ENCODE measurements at places on chromosomes 1 and 21.

- DNase-seq, result no peak
Observed at GRCh38 chr1:205636732-205637131, 4.9 kb upstream of the ELK4 start.

DNA sequence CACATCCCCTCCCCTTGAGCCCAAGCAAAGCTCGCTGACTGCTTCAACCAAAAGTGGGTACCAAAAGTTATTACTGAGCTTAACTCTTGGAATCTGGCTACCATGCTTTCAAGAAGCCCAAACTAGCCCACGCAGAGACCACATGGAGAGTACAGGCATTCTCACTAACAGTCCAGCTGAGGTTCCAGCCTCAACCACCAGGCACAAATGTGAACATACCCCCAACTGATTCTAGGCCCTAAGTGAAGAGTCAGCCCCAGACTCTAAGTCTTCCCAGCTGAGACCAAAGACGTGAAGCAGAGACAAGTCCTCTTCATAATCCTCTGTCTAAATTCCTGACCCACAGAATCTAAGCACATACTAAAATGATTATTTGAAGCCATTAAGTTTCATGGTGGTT, 36.8 kb downstream of the EVI5 start:
- DNase-seq, result no peak

DNA sequence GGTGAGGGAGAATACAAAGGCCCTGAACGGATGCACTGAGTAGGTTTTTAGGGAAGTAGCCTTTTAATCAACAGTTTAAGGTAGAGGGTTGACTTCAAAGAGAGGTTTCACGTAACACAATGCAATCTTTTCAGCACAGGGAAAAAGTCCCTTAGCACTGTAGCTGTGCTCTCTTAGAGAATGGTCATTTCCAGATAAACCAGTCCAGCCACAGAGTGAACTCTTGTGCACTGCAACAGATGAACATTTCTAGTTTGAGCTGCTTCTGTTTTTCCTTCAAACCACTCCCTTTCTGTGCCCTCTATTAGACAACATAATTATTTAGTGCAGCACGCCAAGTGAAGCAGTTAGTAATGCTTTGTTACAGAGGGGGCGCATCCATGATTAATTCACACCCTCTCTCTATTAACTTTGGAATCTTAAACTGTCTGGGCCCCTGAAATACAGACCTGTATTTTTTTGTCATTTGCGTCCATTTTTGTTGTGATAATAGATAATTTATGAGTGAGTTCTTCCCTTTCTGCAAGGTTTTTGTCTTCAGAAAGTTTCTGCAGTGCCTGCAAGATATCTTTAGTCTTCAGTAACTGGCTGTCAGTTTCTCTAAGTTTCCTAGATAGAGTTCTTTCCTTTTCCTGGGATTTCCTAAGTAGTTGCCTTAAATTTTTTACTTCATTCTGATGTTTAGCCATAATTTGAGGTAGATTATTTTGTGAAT, 22.9 kb downstream of the LCA5L start:
- no peak for DNase-seq

GRCh38 chr1:182484531-182485257, 34.7 kb downstream of the RGSL1 start:
- no peak for DNase-seq

DNA sequence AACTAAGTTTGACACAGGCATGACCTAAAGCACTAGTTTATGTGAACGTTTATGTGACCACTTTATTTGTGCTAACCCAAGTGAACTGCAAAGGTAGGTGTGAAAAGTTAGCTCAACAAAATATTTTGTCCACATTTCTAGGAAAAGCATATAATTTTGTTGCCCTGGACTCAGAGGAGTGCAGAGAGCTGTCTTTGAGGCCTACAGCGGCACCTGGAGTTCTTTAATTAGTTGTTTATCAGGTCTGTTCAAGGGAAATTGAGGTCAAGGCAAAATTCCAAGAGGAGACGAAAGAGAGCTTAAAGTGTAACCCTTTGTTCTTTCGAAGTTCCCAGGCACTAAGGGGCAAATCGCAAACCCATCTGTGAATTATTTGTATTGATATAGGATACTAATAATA, 1.3 kb downstream of the GIPC2 start:
- no peak for DNase-seq

DNA sequence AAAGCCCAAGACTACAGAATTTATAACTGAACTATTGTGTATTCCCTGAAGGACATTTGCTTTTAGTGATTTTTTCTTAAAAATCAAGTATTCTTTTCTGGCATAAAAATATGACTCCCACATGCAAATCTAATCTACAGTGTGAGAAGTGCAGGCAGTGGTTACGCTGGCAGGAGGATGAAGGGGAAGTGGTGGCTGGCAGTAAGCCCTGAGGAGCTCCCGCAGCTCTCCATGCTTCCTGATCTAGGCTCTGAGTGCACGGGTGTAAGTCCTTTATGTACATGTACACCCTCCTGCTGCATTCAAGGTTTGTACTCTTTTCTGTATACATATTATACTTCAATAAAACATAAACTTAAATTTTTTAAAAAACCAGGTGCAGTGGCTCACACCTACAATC, 67.5 kb upstream of the PRDX6 start:
- no peak for DNase-seq

- DNase-seq, result no peak
Observed at GRCh38 chr1:103250441-103250861, 142.1 kb upstream of the COL11A1 start.

DNA sequence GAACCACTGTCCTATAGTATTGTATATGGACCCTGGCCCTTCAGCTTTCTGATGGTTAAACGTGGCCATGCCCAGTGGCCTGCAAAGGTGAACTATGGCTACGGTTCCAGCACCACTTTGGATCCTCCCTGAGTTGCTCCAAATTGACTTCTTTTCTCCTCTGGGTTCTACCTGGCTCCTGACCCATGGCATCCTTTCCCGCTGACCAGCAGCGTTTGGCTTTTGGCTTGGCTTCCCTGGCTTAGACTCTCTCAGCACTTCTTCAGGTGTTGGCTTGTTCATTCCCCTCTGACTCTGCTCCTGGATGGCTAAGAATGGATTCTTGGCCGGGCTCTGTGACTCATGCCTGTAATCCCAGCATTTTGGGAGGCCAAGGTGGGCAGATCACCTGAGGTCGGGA, 152.9 kb downstream of the CNIH3 start:
- no peak for DNase-seq

- DNase-seq, result peak; percentile 54
Observed at GRCh38 chr1:36156329-36157114, 562 bp downstream of the MAP7D1 start.

DNA sequence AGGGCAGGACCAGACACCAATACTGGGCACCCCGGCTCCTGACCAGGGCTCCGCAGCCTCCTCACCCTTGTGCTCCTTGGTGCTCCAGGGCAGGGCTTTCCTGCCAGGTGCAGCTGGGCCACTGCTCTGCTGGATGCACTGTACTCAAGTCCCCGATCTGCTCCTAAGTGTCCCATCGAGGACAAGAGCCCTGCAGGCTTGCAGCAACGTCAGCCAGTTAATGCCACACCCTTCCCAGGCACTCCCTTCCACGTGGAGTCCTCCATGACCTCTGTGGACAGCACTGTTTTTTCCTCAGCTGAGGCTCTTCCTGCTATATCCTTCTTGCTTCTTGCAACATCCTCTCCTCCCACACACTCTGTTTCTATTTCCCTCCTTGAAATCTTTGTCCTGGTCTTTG, 94.0 kb upstream of the NGF start:
- DNase-seq, result no peak

DNA sequence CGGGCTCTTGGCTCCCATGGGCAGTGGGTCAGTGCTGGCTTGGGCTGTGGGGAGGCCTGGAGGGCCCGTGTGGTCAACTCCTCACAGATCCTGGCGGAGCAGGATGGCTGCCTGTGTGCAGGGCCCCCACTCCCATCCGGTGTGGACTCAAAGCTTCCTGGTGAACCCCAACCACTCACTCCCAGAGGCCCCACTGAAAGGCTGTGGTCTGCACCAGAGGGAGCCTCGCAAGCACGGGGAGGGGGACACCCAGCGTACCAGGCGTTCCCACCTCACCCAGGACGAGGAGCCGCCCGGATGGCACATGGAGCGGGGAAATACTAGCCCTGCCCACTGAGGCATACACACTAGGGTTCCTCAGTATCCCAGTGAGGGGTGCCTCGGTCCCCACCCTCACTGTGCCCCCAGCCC, 75.4 kb upstream of the ACTRT2 start:
- no peak for DNase-seq

GRCh38 chr21:39118061-39118460, 65.2 kb downstream of the PSMG1 start:
- DNase-seq, result no peak

DNA sequence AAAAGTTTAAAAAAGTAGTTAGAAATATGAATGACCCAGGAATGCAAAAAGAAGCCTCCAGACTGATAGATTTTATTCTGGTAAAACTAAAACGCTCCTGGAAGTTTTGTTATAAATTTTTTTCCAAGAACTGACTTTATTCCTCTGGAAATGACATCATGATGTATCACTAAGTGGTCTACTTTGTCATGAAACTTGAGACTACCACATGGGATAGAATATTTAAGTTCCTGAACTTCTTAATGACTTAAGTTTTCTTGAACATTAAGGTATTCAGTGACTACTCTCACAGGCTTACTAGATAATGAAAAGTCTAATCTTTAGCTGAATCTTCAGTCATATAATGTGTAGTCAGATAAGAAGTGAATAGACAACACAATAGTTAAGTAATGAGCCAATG, 842.2 kb downstream of the USP25 start:
- DNase-seq, result no peak

DNA sequence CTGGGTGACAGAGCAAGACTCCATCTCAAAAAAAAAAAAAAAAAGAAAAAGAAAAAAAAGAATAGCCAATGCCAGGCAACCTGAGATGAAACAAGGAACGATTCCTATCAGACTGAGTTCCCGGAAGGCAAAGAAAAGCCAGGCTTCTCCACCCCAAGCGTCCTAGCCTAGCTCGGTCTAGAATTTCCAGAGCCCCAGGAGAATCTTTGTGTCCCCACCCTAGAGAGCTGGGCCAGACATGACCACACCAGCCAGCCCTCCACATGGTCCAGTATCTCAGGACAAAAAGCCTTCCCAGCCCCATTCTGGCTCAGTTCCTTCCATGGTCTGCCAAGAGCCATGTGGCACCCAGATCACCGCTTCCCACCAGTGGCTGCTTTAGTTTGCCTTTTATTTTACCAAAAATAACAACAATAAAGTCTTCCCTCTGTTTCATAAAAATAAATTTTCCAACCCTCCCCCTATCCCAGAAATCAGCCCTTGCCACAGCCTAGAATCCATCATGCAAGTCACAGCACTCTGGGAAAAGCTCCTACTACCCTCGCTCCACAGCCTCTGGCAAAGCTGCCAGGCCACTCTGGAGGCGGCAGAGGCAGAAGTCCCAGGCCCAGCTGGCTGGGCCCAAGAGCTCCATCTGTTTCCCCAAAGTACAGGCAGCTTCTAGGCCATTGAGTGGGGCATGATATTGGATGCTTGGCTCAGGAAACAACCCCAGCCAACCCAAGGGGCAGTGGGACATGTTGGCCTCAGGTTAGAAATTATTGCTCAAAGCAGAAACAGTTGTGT, 3.5 kb upstream of the MKNK1 start:
- DNase-seq, result no peak

GRCh38 chr1:7422081-7422480, 349.0 kb upstream of the VAMP3 start:
- DNase-seq, result no peak

- DNase-seq, result no peak
Observed at GRCh38 chr1:208279826-208280588, 35.8 kb upstream of the PLXNA2 start.

GRCh38 chr1:25985171-25985570, 12.7 kb downstream of the PAFAH2 start:
- DNase-seq, result no peak
